CD4-positive, alpha-beta T cell treated with Interleukin-4 for 4 hours (primary cell): ENCODE measurements at places on chromosomes 4 and X.

DNA sequence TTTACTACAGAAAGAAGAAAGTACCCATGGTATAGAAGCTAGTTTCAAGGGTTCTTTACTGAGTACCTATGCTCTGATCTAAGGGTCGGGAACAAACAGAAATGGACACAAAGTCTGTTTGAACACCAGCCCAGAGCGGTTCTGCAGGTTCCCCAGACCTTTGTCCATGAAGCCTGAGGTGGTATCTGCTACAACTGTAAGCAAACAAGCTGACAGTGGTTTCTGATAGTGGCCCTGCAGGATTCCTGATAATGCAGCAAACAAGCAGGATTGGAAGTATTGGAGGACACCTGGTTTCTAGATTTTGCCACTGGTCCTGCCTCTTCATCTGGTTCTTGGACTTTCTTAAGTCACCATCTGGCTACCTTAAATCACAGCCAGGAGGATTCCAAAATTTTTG is 23.7 kb downstream of the SMPX start:
- DNase-seq = no peak

DNA sequence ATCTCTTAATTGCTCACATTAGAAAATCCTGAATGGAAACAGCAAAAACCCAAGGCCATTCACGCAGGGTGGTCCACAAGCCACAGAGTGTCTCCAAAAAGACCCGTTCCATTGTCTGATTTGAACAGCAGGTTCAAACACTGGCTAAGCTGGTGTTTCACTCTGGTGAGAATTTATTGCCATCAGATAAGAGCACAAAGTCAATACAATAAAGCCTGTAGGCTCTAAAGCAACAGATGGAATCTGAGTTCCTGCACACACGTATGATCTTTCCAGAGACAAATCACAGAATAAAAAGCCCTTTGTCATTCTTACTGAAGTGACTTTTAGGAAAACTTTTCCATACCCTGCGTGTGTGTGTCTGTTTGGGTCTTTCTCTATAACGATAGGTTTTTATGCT is 5.1 kb upstream of the SFRP2 start:
- DNase-seq = no peak

GRCh38 chr4:34723605-34724004 is 1520.7 kb downstream of the ARAP2 start:
- DNase-seq = no peak

- no peak for DNase-seq
Measured at GRCh38 chr4:145709843-145710242, 29.9 kb downstream of the C4orf51 start.

DNA sequence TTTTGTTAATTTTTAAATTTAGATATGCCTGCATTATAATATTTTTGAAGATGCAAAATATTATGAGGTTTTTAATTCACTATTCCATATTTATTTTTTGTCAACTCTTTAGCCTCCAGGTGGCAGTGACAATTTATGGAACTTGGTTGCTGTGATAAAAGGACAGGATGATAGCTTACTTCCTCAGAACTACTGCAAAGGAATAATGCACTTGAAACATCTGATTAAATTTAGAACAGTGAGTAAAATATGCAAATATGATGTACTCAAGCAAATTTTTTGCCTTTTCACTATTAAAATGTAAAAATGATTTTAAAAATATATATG is 45.1 kb downstream of the SPATA4 start:
- no peak for DNase-seq

DNA sequence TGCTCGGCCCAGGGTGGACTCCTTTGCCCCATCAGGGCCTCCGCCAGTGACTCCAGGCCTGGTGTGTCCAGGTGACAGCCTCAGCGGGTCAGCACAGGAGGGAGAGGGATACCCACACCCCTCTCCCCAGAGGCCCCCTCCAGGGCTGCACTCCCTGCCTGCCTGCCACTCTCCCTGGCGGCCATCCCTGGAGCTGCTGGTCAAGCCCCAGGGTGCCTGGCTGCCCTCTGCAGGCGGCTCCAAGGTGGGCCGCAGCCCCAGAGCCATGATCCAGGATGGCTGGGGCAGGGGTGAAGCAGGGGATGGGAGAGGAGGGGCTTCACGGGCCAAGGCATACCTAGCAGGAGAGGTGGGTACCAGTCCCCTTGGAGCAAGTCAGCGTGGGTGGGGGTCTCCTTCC is 3.8 kb downstream of the FGFRL1 start:
- no peak for DNase-seq

GRCh38 chr4:143355540-143356217 is 19.0 kb downstream of the GAB1 start:
- no peak for DNase-seq

GRCh38 chr4:185859111-185859510 is 47.1 kb upstream of the SORBS2 start:
- no peak for DNase-seq
